Small intestine (tissue), 16 donors: ENCODE measurements at places on chromosomes 12 and 14.

- no peak for DNase-seq
Measured at GRCh38 chr12:23098517-23098916, 473.5 kb downstream of the ETNK1 start.

DNA sequence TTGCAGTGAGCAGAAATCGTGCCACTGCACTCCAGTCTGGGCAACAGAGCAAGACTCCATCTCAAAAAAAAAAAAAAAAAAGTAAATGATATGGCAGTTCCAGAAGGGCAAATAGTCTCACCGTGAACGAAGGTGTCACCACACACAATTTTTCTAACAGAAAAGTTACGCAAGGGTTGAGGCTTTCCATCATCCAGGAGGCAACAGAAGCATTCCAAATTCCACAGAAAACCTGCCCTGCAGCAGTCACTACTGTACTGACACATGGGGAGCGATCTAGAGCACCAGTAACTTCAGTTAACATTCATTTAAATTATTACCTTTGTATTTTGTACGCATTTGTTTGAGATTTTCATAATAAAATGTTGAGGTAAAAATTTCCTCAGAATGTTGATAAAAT, 24.8 kb downstream of the TMCC3 start:
- no peak for DNase-seq

- DNase-seq, result no peak
Measured at GRCh38 chr14:51628238-51628637, 23.5 kb upstream of the FRMD6 start.

DNA sequence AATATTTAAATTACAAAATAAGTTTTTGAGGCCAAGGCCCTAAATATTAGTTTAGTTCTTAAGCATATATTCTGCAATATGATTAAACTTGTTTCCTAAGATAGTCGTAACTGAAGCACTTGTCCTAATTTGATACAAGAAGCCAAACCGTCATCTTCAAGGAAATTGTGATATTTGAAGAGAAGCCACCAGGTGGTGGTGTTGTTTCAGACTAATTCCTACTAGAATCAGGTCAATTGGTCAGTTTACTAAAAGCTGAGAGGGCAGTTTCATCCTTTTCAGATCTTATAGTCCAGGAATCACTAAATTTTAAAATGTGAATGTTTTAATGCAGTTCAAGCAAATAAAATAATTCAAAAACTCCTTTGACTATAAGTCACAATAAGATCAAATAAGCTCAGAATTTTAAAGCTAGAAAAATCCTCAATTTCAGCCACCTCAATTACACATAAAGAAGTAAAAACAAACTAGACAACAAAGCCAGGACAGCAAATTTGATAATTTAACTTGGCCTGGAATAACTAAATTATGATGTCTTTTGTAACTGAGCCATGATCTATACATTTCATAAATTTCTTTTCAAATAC, 7.1 kb upstream of the ARL1 start:
- peak; percentile 66 for DNase-seq

- DNase-seq, result no peak
Measured at GRCh38 chr12:18057051-18057450, 32.9 kb downstream of the RERGL start.

DNA sequence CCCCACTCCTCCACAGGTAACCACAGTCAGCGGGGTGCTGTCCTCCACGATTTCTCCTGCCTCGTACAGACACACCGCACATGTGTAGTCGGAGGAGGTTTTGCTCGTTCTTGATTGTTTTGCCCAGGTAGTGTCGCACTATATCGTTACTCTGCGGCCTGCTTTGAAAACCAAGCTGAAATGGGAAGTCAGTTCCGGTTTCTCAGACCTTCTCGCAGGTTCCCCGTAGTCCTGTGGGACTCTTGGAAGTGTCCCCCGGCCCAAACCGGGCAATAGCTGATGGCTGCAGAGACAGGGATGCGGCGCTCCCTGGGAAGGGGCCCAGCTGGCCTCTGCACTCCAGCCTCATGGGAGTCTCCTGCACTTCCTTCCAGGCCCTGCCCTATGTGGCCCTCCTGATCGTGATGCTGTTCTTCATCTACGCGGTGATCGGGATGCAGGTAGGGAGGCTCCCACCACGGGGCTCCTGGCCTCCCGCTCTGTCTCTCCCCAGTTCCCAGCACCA, 141.3 kb upstream of the FKBP4 start:
- no peak for DNase-seq

DNA sequence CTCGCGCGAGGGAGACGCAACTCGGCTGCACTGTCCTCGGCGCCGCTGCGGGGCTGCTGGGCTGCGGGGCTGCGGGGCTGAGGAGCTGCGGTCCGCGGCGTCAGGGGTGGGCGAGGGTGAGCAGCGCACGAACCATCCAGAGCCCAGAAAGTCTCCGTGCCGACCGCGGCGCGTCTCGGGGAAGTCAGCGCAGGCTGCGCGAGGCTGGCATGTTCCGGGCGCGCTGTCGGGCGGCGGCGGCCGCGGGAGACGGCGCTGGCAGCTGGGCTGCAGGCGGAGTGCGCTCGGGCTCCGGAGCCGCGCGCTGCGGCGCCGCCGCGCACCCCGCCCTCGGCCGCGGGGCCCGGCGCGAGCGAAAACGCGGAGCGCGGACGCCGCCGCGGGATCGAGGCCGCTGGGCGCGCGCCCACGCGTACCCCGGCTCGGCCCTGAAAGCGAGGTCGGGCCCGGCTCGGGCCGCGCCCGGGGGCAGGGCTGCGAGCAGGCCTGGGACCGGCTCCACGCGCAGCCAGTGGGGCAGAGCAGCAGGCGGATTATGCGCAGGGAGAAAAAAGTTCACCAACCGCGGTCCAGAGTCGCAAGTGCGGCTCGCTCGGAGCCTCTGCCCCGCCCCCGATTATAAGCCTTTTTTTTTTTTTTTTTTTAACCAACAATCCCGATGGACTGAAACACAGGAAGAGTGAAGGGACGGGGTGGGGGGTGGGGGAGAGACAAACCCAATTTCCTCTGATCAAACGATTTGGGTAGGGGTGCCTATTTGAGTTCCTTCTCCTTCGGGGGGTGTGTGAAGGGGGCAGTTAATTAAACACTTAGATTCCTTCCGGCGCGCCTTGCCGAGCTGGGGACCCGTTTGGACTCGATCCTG, at the start of gene PRICKLE1:
TSS of gene PRICKLE1 (minus strand) at position 282 of the 865 bp plus-strand sequence. CDS start 117,230 bp downstream, outside the sequence.
- DNase-seq, result peak; percentile 23

DNA sequence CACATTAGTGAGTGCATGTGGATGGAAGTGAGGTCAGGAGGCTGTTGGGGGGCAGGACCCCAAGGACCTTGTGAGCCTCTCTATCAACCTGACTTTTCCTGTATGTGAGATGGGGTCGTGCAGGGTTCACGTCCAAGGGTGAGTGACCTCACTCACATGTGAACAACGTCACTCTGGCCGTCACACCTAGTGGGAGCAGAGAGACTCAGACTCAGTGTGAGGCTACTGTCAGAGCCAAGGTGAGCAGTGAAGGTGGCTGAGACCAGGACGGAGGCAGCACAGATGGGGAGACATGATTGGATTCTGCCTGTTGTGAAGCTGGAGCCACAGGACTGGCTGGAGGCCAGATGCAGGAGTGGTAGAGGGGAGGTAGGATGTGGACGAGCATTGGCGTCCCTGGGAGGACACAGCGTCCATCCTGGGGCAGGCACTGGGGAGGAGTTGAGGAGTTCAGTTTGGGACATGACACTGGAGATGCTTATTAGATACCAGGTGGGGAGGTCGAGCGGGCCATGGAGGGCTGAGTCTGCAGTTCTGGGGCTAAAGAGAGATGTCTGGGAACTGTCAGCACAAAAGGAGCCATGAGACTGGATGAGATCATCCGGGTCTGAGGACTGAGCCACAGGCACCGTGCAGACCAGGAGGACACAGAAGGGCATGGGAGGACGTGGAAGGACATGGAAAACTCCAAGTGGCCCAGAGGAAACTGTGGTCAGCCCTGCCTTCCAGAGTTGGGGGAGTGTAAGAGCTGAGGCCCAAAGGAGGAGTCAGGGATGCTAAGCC, 92.8 kb downstream of the LGMN start:
- DNase-seq, result no peak

- no peak for DNase-seq
Measured at GRCh38 chr12:132604151-132604618, 6.2 kb downstream of the LRCOL1 start.

GRCh38 chr14:28596391-28596790, 170.2 kb upstream of the FOXG1 start:
- no peak for DNase-seq

GRCh38 chr12:1616233-1617066, 12.6 kb upstream of the WNT5B start:
- no peak for DNase-seq

GRCh38 chr12:14283489-14284144, 81.9 kb upstream of the ATF7IP start:
- no peak for DNase-seq
